Glomerular endothelial cell (primary cell): ENCODE measurements at places on chromosomes 6 and 20.

- no peak for DNase-seq
Observed at GRCh38 chr6:40510442-40510841, 76.7 kb downstream of the LRFN2 start.

DNA sequence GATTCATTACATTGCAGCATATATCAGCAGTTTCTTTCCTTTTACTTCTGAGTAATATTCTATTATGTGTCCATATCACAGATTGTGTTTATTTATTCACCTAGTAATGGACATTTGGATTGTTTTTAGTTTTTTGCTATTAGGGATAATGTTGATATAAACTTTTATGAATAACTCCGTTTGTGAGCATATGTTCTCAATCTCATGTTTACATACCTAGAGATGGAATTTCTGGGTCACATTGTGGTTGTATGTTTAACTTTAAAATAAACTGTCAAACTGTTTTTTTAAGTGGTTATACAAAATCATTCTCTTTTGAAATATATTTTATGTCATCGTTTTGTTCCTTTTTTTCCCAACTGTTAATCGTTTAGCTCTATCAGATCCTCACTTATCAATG, 311.6 kb downstream of the MMUT start:
- DNase-seq, result no peak

- DNase-seq, result no peak
Observed at GRCh38 chr6:52209770-52210169, 23.6 kb downstream of the IL17A start.

DNA sequence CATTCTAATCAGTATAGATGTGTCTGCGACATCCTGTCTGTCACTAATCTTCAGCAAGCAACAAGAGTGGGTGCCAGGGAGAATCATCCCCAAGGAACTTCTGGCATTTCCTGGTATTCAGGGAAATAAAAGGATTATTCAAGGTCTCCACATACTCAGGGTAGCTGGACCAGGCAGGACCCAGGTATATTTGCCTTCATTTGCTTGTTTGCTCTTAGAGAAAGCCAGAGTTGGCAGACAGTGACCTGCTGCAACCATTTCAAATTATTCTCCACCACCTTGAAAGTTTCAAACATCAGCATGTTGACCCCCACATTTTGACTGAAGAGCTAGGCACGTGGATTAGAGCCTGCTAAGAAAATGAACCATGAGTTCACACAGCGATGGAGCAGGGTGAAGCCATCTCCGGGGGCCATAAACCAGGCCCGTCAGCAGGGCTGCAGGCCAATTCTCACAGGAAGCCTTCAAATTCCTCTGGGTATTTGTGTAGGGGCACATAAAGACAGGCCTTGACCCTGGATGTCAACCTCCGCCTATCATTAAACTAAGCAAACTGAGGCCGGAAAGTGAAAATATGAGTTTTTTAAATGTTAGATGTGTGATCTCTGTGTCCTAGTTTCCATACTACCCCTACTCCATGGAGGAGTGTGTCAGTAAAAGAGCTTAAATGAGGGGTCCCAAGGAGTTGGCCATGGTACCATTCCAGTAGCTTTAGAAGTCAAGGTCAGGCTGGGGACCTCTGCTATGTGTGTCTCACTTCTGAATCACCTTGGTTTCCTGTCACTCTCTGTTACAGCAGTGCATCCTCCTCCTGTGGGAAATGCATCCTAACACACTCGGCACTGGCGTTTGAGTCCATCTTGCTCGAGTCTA, 32.9 kb downstream of the TRAM2 start:
- DNase-seq, result no peak

DNA sequence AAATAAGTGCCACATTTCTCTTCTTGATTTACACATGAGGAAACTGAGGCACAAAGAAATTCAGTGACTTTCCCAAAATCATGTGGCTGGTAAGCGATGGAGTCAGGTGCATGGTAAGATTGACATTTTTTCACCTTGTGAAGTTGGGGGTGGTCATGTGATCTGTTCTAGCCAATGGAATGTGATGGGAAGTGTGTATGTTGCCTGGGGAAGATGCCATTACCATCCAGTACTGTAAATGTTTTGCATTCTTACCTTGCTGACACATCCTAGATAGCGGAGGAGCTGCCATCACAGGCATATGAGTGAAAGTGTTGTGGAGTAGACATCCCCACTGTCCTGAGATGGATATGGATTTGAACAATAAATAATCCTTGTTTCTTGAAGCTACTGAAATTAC, 499.6 kb upstream of the SULF2 start:
- DNase-seq, result no peak

GRCh38 chr6:3664625-3665041, 86.9 kb downstream of the PXDC1 start:
- no peak for DNase-seq

GRCh38 chr6:6434723-6435122, 114.3 kb upstream of the F13A1 start:
- no peak for DNase-seq

- no peak for DNase-seq
Observed at GRCh38 chr6:22078802-22079545, 217.9 kb downstream of the PRL start.
